A549 treated with AZD2906 at 1 μM for 4 hours (cell line): ENCODE measurements at places on chromosomes 11 and 22. TPM values are rescaled to one million over a fixed set of nuclear protein-coding genes. Genes with fewer than 3 reads are reported as not detected.

Gene NLRP10
- not detected in 5 replicates for total RNA-seq

Gene TUB
- 4.6 to 6.7 TPM (median 6.0 TPM) in 5 replicates for total RNA-seq

Gene OR2AT4
- total RNA-seq: not detected in 5 replicates

Gene OR8A1
- not detected in 5 replicates for total RNA-seq

Gene B3GAT1
- total RNA-seq: 0.01 to 0.04 TPM (median 0.02 TPM) in 4 of 5 replicates, not detected in the other

Gene APLNR
- 0.03 TPM in 2 of 5 replicates, not detected in the others for total RNA-seq

Gene FOXRED1
- 20.7 to 24.9 TPM (median 22.8 TPM) in 5 replicates for total RNA-seq

Gene MFNG
- total RNA-seq: 0.70 to 1.7 TPM (median 1.4 TPM) in 5 replicates

Gene TANGO2
- total RNA-seq: 12.5 to 13.6 TPM (median 12.9 TPM) in 5 replicates

Gene THY1
- 13.3 to 23.6 TPM (median 16.1 TPM) in 5 replicates for total RNA-seq

Gene APOA4
- not detected in 5 replicates for total RNA-seq

Gene CCDC89
- not detected in 5 replicates for total RNA-seq

Gene GAS2
- 0.52 to 0.91 TPM (median 0.76 TPM) in 5 replicates for total RNA-seq

Gene MPPED1
- total RNA-seq: not detected in 5 replicates

Gene IGSF22
- total RNA-seq: not detected in 5 replicates

Gene CALCA
- total RNA-seq: 0.08 to 0.15 TPM (median 0.12 TPM) in 3 of 5 replicates, not detected in the others

Gene FOSL1
- total RNA-seq: 97.3 to 161 TPM (median 118 TPM) in 5 replicates

Gene CHRDL2
- total RNA-seq: 3.1 to 5.7 TPM (median 4.0 TPM) in 5 replicates

Gene SYTL2
- 6.5 to 15.9 TPM (median 7.0 TPM) in 5 replicates for total RNA-seq

Gene MFRP
- total RNA-seq: not detected in 5 replicates

Gene NCF4
- 0.06 to 0.26 TPM (median 0.08 TPM) in 5 replicates for total RNA-seq

Gene TIGD3
- total RNA-seq: 0.94 to 1.3 TPM (median 1.2 TPM) in 5 replicates

Gene OR52I1
- not detected in 5 replicates for total RNA-seq

Gene SLC16A8
- not detected in 5 replicates for total RNA-seq

Gene POU2AF3
- total RNA-seq: 1.0 to 1.8 TPM (median 1.4 TPM) in 5 replicates

Gene CTTN
- 200 to 225 TPM (median 208 TPM) in 5 replicates for total RNA-seq

Gene DKK3
- total RNA-seq: 15.4 to 21.3 TPM (median 19.2 TPM) in 5 replicates

Gene MALAT1
- total RNA-seq: 42.9 to 87.3 TPM (median 59.9 TPM) in 5 replicates

Gene TMEM225
- not detected in 5 replicates for total RNA-seq

Gene CARD18
- not detected in 5 replicates for total RNA-seq

Gene FAM180B
- 0.05 to 0.07 TPM in 2 of 5 replicates, not detected in the others for total RNA-seq

Gene MOGAT2
- total RNA-seq: not detected in 5 replicates

Gene PIK3IP1
- total RNA-seq: 0.58 to 0.84 TPM (median 0.60 TPM) in 5 replicates
